CD4-positive, alpha-beta T cell treated with Interleukin-15 for 4 hours (primary cell): ENCODE measurements at places on chromosomes 6 and 20.

DNA sequence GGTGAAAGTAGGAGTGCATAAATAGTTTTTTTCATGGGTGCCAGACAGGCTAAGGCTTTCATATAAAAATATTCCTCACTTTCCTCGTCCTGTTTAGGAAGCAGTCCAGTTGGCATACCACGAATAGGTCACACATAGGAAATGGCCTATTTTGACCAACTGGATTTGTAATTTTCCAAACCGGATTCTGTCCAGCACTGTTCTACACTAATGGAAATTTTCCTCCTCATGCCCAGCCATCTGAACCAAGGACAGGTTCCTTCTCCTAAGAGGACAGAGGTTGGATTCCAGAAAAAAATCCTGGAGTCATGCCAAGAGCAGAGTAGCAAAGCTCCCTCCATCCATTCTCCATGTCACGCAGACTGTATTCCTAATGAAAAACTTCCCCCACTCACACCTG, 43.1 kb downstream of the PANK2 start:
- DNase-seq = no peak

DNA sequence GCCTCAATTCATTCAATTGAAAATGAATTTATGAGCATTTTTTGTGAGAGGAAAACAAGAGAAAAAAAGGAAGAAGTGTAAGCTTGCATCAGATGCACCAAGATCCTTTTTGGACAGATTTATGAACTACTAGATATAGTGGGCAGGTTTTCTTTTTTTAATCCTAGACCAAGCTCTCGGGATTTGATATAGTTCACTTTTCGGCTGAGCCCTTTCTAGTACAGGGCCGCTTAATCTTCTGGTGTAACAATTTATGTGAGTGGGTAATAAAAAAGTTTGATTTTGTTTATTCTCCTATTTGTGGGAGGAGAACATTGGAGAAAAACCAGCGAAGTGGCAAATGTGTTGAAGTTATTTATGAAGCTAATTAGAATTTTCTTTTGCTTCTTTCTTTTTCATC, 538.0 kb downstream of the UTRN start:
- DNase-seq = no peak

- no peak for DNase-seq
These were observed 40.5 kb upstream of the MPC1 start for GRCh38 chr6:166423051-166423745.

DNA sequence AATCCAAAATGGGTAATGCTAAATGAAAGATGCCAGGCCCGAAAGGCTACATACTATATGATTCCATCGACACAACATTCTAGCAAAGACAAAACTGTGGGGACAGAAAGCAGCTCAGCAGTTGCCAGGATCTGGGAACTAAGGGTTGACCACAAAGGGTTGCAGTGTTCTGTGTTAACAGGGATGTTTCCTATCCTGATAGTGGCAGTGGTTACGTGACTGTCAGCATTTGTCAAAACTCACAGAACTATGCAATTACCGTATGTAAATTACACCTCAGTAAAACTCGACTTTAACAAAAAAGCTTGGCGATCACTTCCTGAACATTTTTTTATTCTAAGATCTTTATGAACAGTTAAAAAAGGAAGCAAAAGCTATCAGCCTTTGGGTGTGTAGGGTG, 83.9 kb downstream of the BANF2 start:
- no peak for DNase-seq

DNA sequence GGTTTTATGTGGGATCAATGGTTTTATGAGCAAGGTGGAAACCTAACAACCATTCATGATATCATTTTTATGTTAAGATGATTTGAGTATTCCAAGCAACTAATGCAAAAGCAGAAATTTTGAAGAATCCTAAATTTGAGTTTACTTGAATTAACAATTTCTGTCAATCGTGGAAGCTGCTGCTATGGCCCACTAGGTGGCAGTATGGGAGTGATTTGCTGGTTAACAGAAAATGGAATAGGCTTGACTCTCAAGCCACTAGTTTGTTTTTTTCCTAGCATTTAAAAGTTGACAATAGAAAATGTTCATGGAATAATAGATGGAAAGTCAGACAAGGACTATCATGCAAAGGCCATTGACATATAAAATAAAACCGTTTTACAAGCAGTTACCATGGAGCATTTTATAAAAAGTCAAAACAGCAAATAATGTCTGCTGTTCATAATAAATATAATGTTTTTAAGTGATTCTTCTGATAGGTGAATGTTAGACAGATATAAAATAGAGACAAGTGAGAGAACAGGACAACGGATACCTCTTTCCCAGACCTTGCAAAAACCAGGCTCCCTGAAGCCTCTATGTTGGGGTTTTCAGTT, 43.0 kb upstream of the TMEM200A start:
- peak; percentile 72 for DNase-seq

DNA sequence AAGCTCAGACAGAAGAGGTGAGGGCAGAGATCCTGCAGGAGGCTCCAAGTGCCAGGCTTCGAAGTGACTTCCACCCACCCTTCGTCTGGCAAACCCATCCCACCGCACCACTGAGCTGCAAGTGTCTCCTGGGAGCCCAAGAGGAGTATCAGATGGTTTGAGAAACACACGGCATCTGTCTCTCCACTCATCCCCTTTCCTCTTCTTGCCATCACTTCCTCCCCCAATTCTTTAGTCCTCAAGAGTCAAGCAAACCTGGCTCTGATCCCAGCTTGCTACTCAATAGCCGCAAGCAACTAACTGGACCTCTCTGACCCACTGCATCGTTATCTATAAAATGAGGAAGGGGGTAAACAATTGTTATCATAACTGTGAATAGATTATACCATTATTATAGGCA, 142.1 kb downstream of the BMP7 start:
- no peak for DNase-seq
